Spinal cord (tissue), 10 donors: ENCODE measurements at places on chromosomes 5 and 9. TPM values are rescaled to one million over a fixed set of nuclear protein-coding genes. Genes with fewer than 3 reads are reported as not detected.

INSL6 gene
- not detected for total RNA-seq

DYNC2I2 gene
- 65.3 TPM for total RNA-seq

MAMDC4 gene
- 9.3 TPM for total RNA-seq

DNA sequence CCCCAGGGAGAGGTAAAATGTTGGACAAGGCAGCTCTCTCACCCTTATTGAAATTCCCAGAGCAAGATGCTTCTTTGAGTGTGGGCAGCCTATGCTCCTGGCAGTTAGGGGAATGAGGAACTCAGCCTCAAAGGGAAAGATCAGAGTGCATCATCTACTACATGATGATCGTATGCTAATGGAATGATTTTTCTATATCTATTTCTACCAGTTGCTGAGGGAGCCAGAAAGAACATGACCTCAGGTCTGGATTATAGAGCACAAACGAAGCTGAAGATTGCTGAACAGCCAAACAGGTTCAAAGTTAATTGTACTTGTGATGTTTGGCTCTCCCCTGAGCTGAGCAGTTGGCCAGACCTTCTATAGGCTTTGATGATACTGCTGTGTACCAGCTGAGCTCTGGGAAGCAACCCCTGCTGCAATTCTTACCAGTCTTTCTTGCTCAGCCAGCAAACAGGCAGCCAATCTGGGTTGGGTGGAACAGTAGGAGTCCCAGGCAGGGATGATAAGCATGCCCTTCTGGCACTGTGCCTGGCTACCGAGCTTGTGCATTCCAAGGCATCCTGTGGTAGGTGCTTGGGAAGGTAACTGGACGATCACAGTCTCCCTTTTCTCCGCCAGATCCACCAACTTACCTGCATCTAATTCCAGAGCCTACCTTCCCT, 10.3 kb upstream of the FBXL7 start:
- no peaks in the 10 kb centered on the region for H3K36me3 ChIP-seq
- no peak overlapping the region for H3K4me3 ChIP-seq
- no peak overlapping the region for H3K27ac ChIP-seq
- no peaks in the 10 kb centered on the region for H3K4me1 ChIP-seq

DNA sequence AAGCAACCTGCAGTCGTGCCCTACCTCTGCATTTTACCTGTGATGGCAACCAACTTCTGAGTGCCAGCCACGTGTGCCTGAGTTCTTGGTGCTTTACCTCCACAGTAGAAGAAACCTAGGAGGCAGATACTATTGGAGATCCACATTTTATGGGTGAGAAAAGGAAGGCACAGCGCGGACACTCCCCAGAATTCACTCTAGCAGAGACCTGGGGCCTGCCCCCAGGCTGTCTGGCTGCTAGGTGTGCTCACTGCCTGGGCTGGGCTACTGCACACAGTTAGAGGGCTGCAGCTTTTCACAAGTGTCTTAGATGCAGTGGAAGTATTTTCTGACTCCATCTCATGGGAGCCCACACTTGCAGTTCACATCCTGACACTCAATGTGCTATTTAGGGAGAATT, 598.8 kb upstream of the ADAMTS16 start:
- DNase-seq = no peak
- no peaks in the 10 kb centered on the region for H3K4me1 ChIP-seq
- H3K4me3 ChIP-seq = no peak overlapping the region
- H3K27ac ChIP-seq = no peak overlapping the region

GRCh38 chr9:69172895-69173294, 1.2 kb upstream of the TJP2 start:
- peaks cover 11% of the 10 kb centered on the region for H3K4me1 ChIP-seq
- no peaks in the 10 kb centered on the region for H3K36me3 ChIP-seq
- H3K27ac ChIP-seq = no peak overlapping the region
- no peak for DNase-seq
- H3K27me3 ChIP-seq = peaks cover 2% of the 10 kb centered on the region

DNA sequence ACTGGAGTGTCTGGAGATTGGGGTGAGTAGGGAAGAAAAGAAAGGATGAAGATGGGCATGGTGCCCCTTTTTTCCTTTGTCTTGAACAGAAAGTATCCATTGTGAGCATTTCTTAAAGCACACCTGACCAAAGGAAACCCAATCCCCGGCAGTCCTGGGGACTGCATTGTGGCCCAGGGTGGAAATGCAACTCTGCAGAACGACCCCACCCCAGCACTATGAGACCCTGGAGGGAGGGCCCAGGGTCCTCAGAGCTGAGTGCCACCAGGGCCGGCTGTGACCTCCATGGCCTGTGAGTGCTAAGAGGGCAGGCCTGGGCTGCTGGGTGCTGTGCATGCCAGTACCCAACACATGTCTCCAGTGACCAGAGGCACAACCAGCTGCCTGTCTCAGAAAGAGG, 18.5 kb downstream of the EEIG1 start:
- DNase-seq = no peak
- peaks cover 25% of the 10 kb centered on the region for H3K36me3 ChIP-seq
- peak overlapping the region; percentile 40 for H3K27ac ChIP-seq
- no peak overlapping the region for H3K4me3 ChIP-seq
- no peaks in the 10 kb centered on the region for H3K27me3 ChIP-seq

GRCh38 chr5:35089334-35090314, 41.9 kb upstream of the AGXT2 start:
- H3K36me3 ChIP-seq = no peaks in the 10 kb centered on the region
- peaks cover 4% of the 10 kb centered on the region for H3K4me1 ChIP-seq
- H3K27ac ChIP-seq = no peak overlapping the region
- no peak overlapping the region for H3K4me3 ChIP-seq
- H3K27me3 ChIP-seq = no peaks in the 10 kb centered on the region

- H3K27me3 ChIP-seq = no peaks in the 10 kb centered on the region
- no peak for DNase-seq
- H3K4me3 ChIP-seq = no peak overlapping the region
- H3K27ac ChIP-seq = no peak overlapping the region
- no peaks in the 10 kb centered on the region for H3K4me1 ChIP-seq
These were observed 151.1 kb upstream of the TAS2R1 start for GRCh38 chr5:9781275-9781674.

DNA sequence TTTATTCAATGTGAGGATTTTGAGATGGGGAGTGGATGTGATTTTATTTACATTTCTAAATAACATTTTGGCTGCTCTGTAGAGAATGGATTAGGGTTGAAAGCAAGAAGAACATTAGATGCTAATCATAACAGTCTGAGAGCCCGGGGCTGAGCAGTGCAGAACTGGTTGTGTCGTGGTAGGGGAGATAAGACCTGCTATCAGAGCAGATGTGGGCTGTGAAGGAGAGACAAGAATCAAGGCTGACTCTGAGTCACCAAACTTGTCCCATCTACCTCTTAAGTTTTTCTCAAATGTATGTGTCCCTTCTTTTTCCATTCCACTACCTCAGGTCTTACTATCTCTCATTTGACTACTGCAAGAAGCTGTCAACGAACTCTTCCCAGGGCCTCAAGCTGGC, 35.4 kb upstream of the SLC28A3 start:
- no peak overlapping the region for H3K27ac ChIP-seq
- DNase-seq = no peak
- no peaks in the 10 kb centered on the region for H3K27me3 ChIP-seq
- no peaks in the 10 kb centered on the region for H3K4me1 ChIP-seq

GRCh38 chr9:40927851-40928802, 200.4 kb downstream of the FOXD4L6 start:
- no peak overlapping the region for H3K27ac ChIP-seq
- no peaks in the 10 kb centered on the region for H3K4me1 ChIP-seq
- H3K36me3 ChIP-seq = no peaks in the 10 kb centered on the region
- no peak for DNase-seq
- no peaks in the 10 kb centered on the region for H3K27me3 ChIP-seq
- H3K4me3 ChIP-seq = no peak overlapping the region

- no peaks in the 10 kb centered on the region for H3K27me3 ChIP-seq
- peaks cover 18% of the 10 kb centered on the region for H3K4me1 ChIP-seq
- no peak overlapping the region for H3K4me3 ChIP-seq
- no peak for DNase-seq
- no peaks in the 10 kb centered on the region for H3K36me3 ChIP-seq
These were observed 118.5 kb downstream of the COL23A1 start for GRCh38 chr5:178471711-178472110.

- H3K36me3 ChIP-seq = no peaks in the 10 kb centered on the region
- DNase-seq = no peak
- H3K4me3 ChIP-seq = no peak overlapping the region
- peak overlapping the region; percentile 34 for H3K27ac ChIP-seq
- H3K27me3 ChIP-seq = no peaks in the 10 kb centered on the region
These were observed 78.6 kb downstream of the SPRY4 start for GRCh38 chr5:142246258-142246657.

- DNase-seq = no peak
- H3K4me3 ChIP-seq = no peak overlapping the region
These were observed 111.7 kb downstream of the EDIL3 start for GRCh38 chr5:84272771-84273516.

DNA sequence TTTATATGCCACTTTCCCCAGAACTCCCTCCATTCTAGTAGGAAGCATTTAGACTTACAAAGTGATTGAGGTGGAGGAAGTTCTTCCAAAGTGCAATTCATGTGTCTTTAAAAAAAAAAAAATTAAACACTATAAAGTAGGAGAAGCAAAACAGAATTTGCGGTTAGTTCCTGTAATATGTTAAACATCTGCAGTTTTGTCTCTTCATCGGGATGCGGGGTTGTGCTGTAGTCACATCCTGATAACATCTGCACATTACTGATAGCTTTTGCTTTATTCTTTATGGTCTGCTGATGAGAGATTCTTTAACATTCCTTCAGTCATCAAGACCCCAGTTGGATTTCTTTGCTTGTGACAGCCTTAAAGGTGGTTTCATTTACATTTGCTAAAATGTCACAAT, 694.3 kb downstream of the NR2F1-AS1 start:
- H3K27me3 ChIP-seq = no peaks in the 10 kb centered on the region
- DNase-seq = no peak
- no peaks in the 10 kb centered on the region for H3K4me1 ChIP-seq
- H3K36me3 ChIP-seq = no peaks in the 10 kb centered on the region
- no peak overlapping the region for H3K4me3 ChIP-seq
- no peak overlapping the region for H3K27ac ChIP-seq

DNA sequence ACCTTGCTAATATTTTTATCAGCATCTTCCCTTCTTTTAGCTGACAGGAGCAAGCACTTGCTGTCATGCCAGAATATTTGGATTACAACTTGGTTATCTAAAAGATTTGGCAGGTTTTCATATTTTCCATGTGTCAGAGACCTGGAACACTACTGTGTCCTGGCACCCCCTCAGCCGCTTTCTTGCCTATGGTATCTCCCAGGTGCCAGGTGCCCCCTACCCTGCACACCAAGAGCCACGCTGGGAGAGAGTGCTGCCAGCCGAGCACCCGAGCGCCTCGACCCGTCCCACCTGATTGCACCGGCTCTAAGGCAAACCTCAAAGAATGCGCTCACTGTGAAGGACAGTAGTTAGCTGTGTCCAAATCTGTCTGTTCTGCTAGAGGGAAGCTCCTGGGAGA, 84.8 kb downstream of the GTF3C4 start:
- no peaks in the 10 kb centered on the region for H3K27me3 ChIP-seq
- no peak overlapping the region for H3K27ac ChIP-seq
- H3K4me3 ChIP-seq = no peak overlapping the region
- DNase-seq = no peak
- peaks cover 19% of the 10 kb centered on the region for H3K4me1 ChIP-seq
- no peaks in the 10 kb centered on the region for H3K36me3 ChIP-seq

DNA sequence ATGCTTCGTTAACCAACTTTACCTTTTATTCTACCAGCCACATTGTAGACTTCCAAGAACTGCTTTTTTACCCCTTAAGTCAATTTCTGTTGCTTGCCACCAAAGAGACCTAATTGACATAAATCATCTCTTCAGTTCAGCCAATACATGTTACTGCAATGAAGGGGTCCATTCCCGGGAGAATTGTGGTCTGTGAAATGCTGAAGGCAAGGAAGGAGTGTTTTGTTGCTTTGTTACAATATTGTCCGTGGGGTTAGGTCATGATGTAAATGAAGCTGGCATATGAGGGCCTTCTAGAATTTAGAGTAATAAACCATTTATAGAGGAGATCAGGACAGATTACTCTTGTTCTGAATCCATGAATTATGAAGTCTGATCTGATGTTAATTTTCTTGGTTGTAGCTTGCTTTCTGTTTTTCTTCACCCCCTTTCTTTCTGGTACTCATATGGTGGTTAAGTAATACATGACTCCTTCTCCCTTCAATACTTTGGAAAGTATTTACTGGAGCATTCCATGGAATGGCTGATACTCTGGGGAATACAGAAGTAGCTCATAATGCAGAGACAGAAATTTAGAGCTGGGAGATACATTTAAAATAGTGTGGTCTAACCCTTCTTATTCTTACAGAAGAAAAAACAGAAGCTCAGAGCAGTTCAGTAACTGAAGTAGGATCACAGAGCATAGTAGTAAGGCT, 297.0 kb upstream of the CLINT1 start:
- no peaks in the 10 kb centered on the region for H3K4me1 ChIP-seq
- no peak overlapping the region for H3K27ac ChIP-seq
- no peaks in the 10 kb centered on the region for H3K36me3 ChIP-seq
- no peak for DNase-seq
- no peaks in the 10 kb centered on the region for H3K27me3 ChIP-seq
- no peak overlapping the region for H3K4me3 ChIP-seq

DNA sequence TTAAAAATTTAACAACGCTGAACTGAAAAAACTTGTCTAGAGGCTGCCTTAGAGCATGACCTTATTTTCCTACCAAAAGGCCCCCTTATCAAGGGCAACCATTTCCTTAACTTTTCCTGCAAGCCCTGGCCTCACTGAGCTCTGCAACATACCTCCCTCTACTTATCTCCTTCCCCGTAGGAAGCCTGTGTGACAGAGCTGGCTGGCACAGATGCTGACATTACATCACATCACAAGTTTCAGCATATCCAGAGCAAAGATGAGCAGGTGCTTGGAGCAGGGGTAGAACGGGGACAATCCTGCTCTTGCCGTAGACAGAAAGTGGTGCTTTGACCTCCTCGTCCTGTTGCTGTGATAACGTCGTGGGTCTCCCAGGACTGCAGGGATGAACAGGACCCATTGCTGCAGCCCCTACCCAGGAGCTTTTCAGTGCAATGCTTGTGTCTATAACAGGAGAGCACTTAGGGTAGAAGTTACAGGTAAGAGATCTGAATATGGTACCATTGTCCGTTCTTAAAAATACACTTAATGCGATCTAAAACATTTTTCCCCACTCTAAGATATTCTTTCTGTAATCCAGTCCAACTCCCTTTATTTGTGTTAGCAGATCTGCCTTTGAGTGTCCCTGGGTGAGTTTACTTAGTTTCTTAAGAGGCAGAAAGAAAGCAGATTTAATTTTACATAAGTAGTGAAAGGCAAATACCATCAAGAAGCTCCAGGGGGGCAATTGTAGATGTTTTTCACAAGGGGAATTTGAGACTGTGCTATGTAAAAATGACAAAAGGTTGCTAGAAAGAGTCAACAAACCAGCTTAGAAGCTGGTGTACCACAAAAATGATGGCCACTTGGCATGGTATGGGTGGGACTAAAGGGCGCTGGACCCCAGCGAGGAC, 101.9 kb upstream of the EFNA5 start:
- H3K4me3 ChIP-seq = no peak overlapping the region
- no peak overlapping the region for H3K27ac ChIP-seq
- no peaks in the 10 kb centered on the region for H3K36me3 ChIP-seq
- no peak for DNase-seq
- H3K4me1 ChIP-seq = no peaks in the 10 kb centered on the region

DNA sequence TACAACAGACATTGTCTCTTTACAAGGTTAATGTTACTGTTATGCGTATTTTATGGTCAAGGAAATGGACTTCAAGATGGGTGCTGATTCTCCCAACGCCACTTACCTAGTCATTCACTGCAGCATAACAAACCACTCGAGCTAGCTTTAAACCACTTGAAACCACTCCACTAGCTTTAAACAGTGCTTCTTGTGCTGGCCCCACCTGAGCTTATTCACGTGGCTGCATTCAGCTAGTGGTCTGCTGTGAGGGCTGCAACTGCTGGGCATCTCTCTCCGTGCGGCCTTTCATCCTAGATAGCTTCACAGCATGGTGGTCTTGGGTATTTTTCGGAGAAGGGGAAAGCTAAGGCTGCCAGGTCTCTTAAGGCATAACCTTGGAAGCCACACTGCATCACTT, 3.5 kb upstream of the HRH2 start:
- H3K27me3 ChIP-seq = peaks cover 12% of the 10 kb centered on the region
- no peak overlapping the region for H3K4me3 ChIP-seq
- no peak overlapping the region for H3K27ac ChIP-seq
- no peak for DNase-seq
